ENCODE measurements at places on chromosomes 11 and 22.

GRCh38 chr11:68273026-68273738 lies 1.4 kb upstream of the C11orf24 start:
- DNase-seq = no peak

DNA sequence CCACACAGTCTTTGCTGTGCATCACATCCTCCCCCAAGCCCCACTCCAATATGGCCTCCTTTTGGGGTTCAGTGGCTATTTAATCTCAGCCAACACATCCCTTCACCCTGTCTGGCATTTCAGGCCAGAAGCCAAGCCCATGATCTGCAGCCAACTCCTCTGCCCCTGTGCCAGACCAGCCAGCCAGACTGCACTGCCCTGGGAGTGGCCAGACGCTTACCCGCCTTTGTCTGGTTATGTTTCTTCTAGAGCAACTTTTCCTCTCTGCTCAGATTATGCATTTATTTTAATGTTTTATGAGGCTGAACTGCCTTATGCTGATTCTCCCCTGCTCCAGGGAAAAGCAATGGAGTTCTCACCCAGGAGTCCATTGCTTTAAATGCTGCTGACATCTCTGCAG lies 206.7 kb upstream of the TBCEL start:
- DNase-seq = no peak

DNA sequence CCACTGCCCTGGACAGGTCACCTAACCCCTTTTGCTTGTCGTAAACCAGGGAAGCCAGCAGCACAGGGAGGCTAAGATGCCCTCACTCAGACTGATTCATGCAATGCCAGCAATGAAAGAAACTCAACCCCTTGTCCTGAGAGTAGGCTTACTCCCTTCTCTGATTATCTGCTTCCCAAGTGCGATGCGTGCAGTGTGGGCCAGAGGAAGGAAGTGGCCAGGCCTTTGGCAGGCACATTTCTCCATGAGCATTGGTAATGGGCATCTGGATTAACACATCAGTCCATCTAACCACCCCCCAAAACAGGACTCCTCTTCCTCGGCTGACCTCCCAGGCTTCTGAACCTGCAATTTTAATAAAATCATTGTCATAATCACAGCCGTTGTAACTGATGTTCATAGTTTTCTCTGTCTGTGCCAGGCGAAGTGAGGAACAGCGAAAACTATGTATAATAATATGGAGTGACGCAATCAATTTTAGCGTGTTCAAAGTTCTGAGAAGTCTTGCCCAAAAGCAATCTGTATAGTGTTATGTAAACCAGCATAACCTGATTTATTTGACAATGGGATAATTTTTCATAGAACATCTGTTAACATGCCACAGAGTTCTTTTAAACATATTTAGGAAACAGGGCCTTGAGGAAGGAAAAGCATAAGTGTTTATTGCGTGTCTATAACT lies 33.9 kb downstream of the TST start:
- no peak for DNase-seq

DNA sequence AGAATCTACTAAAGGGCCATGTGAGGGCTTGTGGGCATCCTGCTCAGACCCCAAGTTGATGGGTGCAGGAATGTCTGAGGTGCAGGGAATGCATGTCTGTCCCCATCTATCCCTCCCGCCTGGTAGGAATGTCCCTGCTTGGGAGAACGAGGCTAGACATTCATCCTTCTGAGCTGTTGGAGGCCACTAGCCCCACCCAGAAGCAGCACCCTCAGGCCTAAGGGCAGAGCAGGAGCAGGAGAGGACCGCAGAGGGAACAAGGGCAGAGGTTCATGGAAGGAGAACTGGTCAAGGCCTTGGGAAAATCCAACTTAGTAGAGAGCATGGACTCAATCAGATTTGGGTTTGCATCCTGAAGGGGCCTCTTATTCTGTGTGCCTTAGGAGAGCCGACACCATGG lies 22.1 kb upstream of the LMO1 start:
- DNase-seq = no peak

DNA sequence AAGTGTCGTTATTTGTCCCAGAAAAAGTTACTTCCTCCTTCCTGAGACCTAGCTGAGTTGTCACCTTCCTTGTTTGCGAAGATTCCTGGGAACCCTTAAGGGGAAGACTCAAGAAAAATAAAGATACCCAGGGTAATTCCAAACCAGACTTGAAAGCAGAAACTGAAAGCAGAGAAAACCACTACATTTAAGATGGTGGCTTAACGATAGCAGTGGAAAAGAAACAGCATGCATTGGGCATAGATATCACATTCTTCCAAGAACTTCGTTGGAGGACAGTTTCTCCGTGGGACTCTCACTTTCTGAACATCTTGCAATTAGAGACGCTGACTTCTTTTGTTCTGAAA lies 89.1 kb downstream of the FAM76B start:
- no peak for DNase-seq

DNA sequence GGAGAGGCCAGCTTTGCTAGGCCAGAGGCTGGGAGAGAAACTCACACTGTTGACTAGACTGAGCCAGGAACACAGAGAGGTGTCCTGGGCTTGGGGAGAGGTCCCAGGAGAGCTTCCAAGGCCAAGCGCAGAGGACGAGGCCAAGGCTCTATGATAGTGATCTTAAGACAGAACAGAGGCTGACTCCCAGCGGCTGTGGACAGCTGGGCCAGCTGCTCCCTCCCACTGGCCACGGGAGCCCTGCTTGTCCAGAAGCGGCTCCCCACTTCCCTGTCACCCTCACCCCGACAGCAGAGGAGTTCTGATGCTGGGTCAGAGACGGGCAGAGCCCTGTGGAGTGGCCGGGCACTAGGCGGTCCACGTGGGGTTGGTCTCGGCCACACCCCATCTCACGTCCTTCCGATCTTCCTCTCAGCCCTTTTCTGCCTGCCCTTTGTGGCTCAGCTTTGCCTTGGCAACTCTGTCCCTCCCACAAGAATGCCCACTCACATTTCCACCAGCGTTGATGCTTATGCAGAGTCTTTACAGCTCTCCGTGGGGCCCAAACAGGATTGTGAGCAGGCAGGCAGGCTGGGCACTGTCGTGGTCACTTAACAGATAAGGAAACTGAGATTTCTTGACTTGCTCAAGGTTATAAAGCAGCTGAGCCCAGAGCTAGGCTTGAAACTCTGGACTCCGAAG lies 68.2 kb downstream of the FBXO7 start:
- no peak for DNase-seq

DNA sequence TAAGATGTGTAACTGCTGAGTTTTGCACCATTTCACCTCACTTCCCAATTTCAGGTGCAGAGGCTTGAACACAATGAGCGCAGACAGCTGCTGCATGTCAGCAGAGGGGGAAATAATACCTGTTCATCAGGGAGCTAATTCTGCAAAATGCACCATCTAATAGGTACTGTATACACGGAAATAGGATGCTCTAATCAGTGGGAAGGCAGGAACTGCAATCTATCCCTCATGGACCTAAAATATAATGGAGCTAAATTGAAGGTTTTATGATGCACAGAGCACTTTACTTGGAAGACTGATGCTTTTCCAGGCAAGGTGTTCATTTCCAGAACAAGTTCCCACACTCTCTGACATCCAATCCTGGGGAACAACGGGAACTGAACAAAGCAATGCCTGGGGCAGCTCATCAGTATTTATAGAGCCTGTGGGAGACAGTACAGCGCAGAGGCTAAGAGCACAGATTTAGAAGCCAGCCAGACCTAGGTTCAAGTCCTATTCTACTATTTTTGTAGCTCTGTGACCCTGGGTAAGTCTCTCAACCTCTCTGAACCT lies 78.5 kb downstream of the TENM4 start:
- DNase-seq = no peak

DNA sequence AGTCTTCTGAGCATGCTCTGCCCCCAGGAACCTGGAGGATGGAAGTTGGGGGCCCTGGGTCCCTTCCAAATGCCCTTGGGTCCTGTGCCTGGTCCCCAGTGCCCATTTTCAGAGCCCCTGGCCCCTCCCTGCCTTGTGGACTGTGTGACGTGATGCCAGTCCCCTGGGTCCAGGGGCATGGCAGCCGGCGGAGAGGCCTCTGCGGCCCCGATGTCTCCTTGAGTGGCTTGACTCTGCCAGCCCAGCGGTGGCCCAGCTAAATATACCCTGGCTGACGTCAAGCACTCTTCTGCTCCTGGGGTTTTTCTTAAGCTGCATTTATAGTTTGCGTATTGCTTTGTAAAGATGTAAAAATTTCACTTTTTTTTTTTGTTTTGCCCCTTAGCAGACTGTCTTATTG lies 35.2 kb upstream of the PARVG start:
- DNase-seq = no peak

DNA sequence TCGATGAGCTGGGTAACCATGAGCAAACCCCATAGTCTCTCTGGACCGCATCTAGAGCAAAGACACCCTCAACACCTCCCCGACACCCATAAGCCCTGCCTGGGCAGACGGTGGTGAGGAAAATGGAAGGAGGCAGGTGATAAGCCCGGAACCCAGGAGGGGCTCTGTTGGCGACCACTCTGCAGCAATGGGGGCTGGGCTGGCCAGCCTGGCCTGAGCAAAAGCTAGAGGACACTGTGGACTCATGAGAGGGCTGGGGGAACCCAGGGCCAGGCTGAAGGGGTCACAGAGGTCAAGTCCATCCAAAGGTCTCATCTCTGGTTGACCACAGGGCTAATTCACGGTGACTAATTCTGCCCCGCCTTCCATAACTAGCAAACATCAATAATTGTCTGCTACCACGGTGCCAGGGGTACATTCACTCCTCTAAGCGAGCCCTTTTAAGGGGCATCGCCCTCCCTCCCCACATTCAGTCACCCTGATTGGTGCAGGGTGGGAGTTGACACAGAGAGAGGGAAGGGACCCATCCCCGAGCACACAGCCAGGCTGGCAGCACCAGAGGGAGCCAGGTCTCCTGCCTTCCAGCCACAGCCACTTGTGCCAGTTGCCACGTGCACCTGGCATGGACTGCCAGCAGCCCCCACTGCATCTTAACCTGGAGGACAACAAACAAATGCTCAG lies 4.0 kb downstream of the PYGM start:
- no peak for DNase-seq

DNA sequence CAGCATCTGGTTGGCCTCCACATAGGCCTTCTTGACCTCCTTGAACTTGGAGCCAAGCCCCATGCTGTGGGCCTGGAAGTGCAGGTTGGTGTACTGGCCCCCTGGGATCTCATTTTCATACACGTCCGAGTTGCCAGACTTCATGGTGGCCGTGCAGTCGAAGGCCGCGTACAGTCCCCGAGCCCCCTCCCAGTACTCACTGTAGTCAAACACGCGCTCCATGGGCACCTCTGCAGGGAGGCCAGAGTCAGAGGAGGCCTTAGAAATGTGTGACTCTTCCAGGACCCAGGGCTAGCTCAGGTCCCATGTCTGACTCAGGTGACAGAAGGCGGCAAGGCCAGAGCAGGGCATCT lies 6.7 kb upstream of the LRFN4 start:
- no peak for DNase-seq

- DNase-seq = no peak
Measured at GRCh38 chr22:46425016-46425415, 89.5 kb downstream of the TRMU start.

DNA sequence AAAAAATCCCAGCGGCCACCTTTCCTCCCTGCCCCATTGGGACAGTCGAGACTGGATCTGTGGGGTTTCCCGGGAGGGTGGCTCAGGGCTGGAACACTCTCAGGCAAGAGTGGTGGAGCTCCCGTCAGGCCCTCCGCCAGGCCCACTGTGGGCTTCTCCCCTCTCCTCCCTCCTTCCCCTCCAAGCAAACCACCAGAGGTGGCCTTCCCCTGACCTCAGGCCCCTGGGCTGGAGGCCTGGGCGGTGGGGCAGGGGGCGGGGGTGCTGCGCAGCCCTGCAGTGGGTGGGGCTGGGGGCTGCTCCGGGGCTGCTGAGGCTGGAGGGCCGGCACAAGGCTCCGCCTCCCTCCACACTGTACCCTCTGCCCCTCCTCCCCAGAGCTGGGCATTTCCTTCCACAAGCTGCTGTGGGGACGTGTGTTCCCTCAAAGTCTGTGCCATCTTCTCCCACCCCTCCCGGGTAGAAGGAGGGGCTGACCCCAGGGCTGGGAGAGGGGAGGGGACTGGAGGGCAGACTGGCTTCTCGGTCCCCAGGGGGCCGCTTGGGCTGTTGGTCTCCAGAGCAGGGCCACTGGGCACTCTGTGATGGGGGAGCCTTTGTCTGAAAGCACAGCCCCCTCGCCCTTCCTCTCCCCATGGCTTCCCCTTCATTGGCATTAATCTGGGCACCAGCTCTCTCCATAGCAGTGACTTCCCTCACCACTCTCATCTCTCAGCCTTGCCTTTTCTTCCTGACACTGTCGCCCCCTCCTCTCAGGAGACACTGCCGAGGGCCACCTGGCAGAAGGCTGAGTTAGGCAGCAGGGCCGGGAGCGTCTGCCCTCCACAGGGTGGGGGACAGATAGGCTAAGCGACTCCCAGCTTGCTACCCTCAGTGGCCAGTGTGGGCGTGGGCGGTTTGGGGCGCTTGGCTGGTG lies 7.1 kb downstream of the RCOR2 start:
- DNase-seq = no peak

DNA sequence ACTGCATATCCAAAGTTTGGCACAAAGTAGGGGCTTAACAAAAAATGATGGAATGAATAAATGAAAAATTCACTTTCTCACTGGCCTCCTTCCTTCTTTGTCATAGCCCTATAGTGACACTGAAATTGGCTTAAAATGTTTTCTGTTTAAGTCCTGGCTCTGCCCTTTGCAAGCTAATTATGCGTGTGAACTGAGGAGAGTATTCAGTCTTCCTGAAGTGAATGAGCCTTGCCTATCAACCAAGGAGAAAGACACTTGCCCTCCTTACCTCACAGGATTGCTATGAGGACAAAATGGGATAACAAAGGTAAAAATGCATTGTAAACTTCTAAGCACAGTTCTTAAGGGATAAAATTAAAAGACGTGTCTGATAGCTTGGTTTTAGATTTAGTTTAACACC lies 729.8 kb upstream of the ANO3 start:
- no peak for DNase-seq

DNA sequence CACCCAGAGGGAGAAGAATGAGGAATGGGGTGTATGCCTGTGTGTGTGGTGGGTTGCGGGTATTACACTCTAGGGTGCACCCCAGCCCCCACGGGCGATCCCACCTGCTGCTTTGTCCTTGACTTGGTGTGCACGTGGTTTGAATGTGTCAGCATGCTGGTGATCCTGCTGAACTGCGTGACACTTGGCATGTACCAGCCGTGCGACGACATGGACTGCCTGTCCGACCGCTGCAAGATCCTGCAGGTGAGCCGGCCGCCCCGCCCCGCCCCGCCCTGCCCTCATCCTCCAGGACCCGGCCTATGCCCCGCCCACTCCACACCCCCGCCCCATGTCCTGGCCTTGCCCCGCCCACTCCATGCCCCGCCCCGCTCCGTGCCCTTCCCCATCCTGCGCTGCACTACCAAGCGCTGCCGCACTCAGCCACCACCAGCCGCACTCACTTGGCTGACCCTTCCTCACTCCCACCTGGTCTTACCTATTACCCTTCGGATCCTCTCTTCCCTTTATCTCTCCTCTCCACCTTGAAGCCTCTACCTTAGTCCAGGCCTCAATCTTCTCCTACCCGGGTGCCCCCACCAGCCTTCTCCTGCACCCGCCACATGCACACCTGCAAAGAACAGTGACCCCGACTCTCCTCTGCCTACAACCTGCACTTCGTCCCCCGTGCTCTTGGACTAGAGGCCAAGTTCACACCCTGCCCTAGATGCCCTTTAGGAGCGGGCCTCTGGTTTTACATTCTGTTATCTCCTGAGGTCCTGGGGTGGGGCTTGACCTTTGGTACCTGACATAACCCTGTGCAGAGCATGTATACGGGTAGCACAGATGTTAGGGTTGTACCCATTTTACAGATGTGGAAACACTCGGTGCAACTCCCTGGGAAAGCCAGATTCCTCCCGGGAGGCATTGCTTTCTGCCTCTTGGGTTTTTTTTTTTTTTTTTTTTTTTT lies 27.7 kb downstream of the CACNA1I start:
- no peak for DNase-seq

- DNase-seq = peak; percentile 28
Measured at GRCh38 chr11:134275534-134276395, at the start of gene GLB1L3. Gene GLB1L3, plus strand, starts transcription at chr11:134276379. Its CDS starts 362 bp downstream, at chr11:134276741.
